ENCODE measurements at places on chromosomes 3 and 15.

- DNase-seq: no peak
Measured at GRCh38 chr15:36970522-36970921, 129.8 kb downstream of the MEIS2 start.

GRCh38 chr3:105812194-105812586 is 56.6 kb downstream of the CBLB start:
- no peak for DNase-seq

DNA sequence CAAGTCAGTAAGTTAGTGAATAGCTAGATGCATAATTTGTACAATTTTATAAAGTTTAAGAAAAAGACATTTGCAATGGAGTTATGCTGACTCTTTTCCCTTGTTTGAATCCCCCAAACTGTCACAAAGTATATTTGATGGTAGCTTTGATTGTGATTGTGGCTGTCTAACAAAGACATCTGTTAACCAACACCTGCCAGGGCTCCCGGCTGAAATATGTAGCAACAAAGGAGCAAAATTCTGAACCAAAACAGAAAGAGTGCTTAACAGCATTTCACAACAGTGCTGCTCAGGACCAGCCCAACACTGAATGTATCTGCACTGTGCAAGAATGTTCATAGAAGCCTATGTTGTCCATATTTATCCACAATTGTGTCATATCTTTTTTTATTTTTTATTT is 39.4 kb downstream of the LEO1 start:
- no peak for DNase-seq

DNA sequence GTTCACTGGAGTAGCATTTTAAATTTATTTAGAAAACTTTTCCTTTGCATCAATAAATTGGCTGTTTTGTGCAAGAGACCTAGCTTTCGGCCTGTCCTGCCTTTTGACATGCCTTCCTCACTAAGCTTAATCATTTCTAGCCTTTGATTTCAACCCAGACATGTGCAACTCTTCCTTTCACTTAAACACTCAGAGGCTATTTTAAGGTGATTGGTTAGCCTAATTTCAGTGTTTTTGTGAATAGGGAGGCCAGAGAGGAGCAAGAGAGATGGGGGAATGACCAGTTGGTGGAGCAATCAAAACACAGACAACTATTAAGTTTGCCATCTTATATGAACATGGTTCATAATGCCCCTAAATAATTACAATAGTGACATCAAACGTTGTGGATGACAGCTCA is 333.4 kb downstream of the SLC9A9 start:
- no peak for DNase-seq

GRCh38 chr3:138921316-138922292 is 25.3 kb downstream of the FOXL2 start:
- DNase-seq: no peak

GRCh38 chr15:38242055-38242454 is 10.6 kb upstream of the SPRED1 start:
- DNase-seq: no peak

- DNase-seq: no peak
Measured at GRCh38 chr15:50500352-50500751, 46.1 kb downstream of the USP50 start.

- DNase-seq: no peak
Measured at GRCh38 chr15:80584561-80584964, 110.5 kb upstream of the ABHD17C start.

- no peak for DNase-seq
Measured at GRCh38 chr15:101469520-101470288, 19.8 kb downstream of the PCSK6 start.

- peak; percentile 88 for DNase-seq
Measured at GRCh38 chr3:160449636-160450598, at the start of gene TRIM59. Gene TRIM59 (minus strand): TSS chr3:160449786. CDS start chr3:160439183, 10,603 bp downstream.

- no peak for DNase-seq
Measured at GRCh38 chr3:125309476-125309875, 65.6 kb downstream of the ZNF148 start.

- DNase-seq: no peak
Measured at GRCh38 chr3:4813909-4814304, 165.3 kb upstream of the BHLHE40 start.

- no peak for DNase-seq
Measured at GRCh38 chr3:192422321-192422996, 304.9 kb downstream of the FGF12 start.

DNA sequence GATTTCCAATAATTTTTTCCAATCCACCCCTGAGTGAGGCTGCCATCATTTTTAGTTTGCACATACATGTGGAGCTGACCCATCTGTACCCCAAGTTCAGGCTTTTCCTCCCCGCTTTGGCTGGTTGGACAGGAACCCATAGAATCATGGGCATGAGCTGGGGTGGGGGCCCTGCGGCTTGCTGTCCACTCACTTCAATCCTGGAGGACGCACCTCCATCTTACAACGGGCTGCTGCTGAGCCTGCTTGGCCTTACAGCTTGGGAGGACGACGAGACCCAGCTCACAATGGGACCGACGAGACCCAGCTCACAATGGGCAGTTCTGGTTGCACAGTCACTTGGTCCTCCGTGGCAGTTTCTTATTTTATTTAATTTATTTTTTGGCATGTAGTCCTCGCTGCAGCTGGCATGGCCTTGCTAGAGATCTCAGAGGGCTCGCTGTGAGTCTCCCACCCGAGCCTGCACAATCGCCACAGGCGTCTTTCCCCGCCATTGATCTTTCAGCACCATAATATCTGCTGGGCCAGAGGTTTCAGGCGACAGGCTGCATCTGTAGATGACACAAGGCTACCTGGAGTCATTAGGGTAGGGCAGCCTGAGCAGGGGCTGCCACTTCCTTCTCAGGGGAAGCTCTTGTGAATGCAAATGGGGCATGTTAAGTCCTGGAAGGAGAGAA is 19.6 kb upstream of the EPHB3 start:
- DNase-seq: no peak

- DNase-seq: no peak
Measured at GRCh38 chr15:30895461-30896210, 8.1 kb upstream of the FAN1 start.

DNA sequence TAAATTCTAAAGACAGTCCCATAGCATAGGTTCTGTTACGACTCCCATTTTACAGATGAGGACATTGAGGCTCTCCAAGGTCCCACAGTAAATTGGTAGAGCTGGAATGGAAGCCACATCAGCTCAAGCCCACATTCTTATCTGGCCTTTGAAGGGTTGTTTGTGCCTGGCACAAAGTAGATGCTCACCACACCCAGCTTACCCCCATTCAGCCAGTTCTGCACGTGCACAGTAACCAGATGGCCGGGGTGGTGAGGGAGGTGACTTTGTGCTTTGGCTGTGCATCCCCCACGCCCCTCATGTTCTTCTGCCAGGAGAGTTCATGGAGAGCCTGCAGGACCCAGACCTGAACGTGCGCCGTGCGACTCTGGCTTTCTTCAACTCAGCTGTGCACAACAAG is 16.2 kb downstream of the RPL32 start:
- DNase-seq: no peak

- no peak for DNase-seq
Measured at GRCh38 chr3:123758081-123758564, 126.0 kb downstream of the MYLK start.

DNA sequence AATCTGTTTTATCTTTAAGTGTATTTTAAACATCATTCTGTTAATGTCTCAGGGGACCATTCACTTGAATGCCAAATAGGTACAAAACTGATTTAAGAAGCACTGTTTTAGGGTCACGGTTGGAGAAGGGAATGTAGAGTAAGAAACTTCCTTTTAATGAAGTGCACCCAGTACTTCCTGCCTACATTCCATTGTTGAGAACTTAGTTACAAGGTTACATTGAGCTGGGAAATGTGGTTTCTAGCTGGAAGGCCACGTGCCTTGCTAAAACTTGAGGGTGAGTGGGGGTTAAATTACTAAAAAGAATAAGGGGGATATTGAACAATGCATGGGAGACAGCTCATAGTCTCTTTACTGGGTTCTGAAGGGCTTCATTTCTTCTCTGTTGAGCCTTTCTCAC is 78.3 kb upstream of the TBC1D5 start:
- no peak for DNase-seq

GRCh38 chr15:69604072-69604411 is 151.4 kb downstream of the RPLP1 start:
- no peak for DNase-seq

GRCh38 chr3:127961124-127961523 is 46.1 kb downstream of the KBTBD12 start:
- DNase-seq: no peak

DNA sequence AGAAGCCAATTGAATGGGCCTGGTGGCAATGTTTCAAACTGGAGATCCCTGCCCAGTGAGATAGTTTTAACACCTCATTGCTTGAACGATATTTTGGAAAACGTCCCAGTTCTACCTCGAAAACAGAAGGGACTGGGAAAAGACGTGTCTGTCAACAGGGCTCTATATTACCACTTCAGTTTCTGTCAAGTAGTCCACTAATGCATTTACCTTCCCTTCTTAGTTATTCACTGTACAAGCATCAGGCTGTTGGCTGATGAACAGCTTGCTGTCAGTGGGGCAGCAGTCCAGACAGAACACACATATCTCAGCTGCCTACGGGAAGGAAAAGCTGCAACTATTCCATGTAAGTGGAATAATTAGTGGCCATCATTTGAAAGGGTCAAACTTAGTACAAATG is 794.7 kb upstream of the GBE1 start:
- no peak for DNase-seq

GRCh38 chr3:148648685-148649352 is 48.9 kb upstream of the AGTR1 start:
- DNase-seq: no peak

GRCh38 chr15:43294091-43294706 is 27.5 kb upstream of the TGM5 start:
- DNase-seq: no peak

- no peak for DNase-seq
Measured at GRCh38 chr15:42494998-42495360, 455 bp upstream of the SNAP23 start.

- no peak for DNase-seq
Measured at GRCh38 chr3:16849229-16849628, 35.5 kb upstream of the PLCL2 start.

DNA sequence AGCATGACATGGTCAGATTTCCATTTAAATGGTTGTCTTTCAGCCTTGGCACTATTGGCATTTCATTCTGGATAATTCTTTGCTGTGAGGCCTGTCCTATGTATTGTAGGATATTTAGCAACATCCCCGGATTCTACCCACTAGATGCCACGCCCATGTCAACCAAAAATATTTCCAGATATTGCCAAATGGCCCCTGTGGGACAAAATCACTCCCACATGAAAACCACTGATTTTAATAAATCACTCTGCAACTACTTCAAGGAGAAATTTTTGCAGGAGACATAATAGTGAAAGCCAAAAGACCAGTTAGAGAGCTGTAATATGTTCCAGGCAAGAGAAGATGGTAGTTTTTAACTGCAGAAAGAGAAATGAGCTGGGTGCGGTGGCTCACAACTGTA is 55.9 kb upstream of the RARB start:
- no peak for DNase-seq

DNA sequence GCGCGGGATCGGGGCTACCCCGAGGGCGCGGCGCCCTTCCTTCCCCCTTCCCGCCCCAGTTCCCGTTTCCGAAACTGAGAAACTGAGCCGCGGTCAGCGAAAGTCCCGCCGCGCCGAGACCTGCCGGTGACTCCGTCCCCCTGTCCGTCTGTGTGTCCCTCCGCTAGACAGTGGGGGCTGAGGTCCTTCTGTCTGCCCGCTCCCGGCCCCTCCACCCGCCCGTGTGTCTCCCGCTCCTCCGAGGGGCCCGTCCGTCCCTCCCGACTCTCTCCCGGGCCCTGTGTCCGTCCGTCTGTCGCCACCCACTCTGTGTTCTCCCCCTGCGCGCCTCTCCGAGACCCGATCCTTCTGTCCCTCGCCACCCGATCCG is 426 bp downstream of the PRKCD start:
- DNase-seq: no peak

DNA sequence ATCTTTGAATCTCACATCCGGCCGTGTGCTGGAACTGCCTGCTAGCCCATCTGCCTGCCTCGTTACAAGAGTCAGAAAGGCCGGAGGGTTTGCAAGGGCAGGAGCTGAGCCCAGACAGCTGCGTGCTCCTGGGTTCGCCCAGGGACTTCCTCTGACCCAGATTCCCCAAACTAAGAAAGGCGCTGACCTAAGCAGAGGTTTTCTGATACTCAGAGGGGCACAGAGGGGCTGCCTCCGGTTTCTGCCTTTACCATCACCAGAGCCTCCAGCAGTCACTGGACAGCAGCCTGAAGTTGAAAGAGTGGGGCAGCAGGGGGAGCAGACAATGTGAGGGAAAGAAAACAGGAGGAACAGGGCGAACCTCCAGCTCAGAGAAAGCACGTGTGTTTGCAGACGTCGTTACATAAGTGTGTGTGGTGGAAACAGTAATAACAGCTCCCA is 33.4 kb upstream of the RAD18 start:
- DNase-seq: no peak

- no peak for DNase-seq
Measured at GRCh38 chr15:67021455-67021854, 43.9 kb upstream of the SMAD3 start.

DNA sequence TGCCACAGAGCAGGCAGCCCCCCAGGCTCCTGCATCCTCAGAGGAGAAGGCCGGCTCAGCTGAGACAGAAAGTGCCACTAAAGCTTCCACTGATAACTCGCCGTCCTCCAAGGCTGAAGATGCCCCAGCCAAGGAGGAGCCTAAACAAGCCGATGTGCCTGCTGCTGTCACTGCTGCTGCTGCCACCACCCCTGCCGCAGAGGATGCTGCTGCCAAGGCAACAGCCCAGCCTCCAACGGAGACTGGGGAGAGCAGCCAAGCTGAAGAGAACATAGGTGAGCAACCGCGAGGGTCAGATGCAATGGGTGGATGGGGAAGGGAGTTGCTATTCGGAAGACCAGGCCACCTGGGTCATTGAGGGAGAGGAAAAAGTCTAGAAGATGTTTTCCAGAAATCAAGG is 53.0 kb downstream of the GAP43 start:
- no peak for DNase-seq

- no peak for DNase-seq
Measured at GRCh38 chr15:39608185-39609139, 27.6 kb downstream of the THBS1 start.

GRCh38 chr3:116920826-116921610 is 211.4 kb downstream of the TUSC7 start:
- DNase-seq: no peak

- DNase-seq: peak; percentile 74
Measured at GRCh38 chr15:74950078-74950908, 6.3 kb downstream of the RPP25 start.

- peak; percentile 52 for DNase-seq
Measured at GRCh38 chr3:157499342-157499963, 3.8 kb downstream of the VEPH1 start.

DNA sequence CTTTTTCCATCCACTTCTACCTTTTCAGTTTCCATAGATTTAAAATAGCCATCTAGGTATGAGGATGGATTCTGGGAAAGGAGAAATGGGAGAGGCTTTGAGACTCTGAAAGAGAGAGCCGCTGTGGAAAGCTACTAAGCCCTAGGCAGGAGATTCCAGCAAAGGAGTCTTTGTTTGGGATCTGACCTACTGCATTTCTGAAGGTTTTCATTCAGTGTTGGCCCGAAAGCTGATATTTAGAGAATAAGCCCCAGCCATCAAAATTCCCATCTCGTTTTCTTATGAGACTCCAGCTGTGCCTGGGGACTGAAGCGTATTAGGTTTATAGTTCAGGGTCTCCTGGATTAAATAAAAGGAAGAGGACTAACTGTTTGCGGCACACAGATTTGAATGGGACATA is 19.5 kb downstream of the LIPH start:
- DNase-seq: no peak

GRCh38 chr3:120741837-120742197 is 499 bp downstream of the RABL3 start:
- no peak for DNase-seq

- DNase-seq: peak; percentile 85
Measured at GRCh38 chr3:71955240-71956068, 170.5 kb upstream of the PROK2 start.

GRCh38 chr3:185647134-185647879 is 61.2 kb downstream of the SENP2 start:
- DNase-seq: no peak

All from right renal cortex interstitium (tissue), 3 donors.